HFFc6 (cell line): ENCODE measurements at places on chromosomes 16 and 17.

DNA sequence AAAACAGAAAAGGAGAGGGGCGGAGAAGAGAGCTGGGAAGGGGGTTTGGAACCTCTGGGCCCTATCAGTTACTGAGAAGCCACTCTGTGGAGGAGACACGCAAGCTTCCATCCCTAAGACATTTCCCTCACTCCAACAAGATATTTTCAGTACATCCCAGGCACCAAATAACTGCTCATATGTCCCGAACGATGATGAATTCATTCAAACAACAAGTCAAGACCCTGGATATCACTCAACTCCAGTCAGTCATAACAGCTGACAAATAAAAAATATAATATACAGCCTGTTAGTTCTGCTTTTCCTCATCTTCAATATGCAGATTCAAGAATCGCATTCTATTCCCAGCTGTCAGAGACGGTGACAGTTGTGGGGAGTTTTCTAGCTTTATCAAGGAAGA, 104.0 kb upstream of the ZFHX3 start:
- H3K27ac ChIP-seq, result no peak overlapping the region
- DNase-seq, result no peak
- H3K4me3 ChIP-seq, result no peak overlapping the region
- no peaks in the 10 kb centered on the region for H3K36me3 ChIP-seq

DNA sequence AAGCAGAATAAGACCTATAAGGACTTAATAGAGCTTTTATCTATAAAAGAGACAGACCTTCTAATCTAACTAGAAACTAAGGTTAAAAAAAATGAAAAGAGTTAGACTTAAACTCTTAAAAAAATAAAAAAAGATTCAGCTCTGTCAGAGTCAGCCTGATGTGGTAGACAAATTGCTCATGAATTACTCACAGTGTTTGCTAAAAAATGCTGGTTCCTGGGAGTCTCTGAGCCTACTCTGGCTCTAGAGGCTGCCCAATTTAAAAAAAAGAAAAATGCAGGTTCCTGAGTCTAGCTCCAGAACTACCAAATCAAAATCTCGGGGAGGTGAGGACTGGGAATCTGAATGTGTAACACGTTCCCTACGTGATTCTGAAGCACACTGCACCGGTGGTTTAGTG, 18.1 kb downstream of the SOST start:
- H3K4me3 ChIP-seq, result no peak overlapping the region
- peaks cover 41% of the 10 kb centered on the region for H3K4me1 ChIP-seq
- peaks cover 7% of the 10 kb centered on the region for H3K27me3 ChIP-seq
- H3K36me3 ChIP-seq, result no peaks in the 10 kb centered on the region
- no peak overlapping the region for H3K27ac ChIP-seq
- peak; percentile 39 for DNase-seq

GRCh38 chr16:27642756-27643155, 92.8 kb downstream of the KATNIP start:
- peak; percentile 3 for DNase-seq
- H3K4me3 ChIP-seq, result no peak overlapping the region
- H3K27ac ChIP-seq, result no peak overlapping the region
- H3K36me3 ChIP-seq, result no peaks in the 10 kb centered on the region
- peaks cover 4% of the 10 kb centered on the region; the same call in 1 of the 2 replicates for H3K27me3 ChIP-seq

- H3K4me3 ChIP-seq, result no peak overlapping the region
- no peak overlapping the region for H3K27ac ChIP-seq
- H3K27me3 ChIP-seq, result peaks cover 9% of the 10 kb centered on the region
- no peaks in the 10 kb centered on the region for H3K36me3 ChIP-seq
- no peak for DNase-seq
Observed at GRCh38 chr16:47984669-47985068, 171.1 kb downstream of the ABCC12 start.

GRCh38 chr16:1162701-1163566, 10.0 kb downstream of the CACNA1H start:
- H3K27ac ChIP-seq, result no peak overlapping the region
- no peaks in the 10 kb centered on the region for H3K4me1 ChIP-seq
- H3K27me3 ChIP-seq, result peaks cover 11% of the 10 kb centered on the region; the same call in 1 of the 2 replicates
- no peak overlapping the region for H3K4me3 ChIP-seq
- no peak for DNase-seq

- H3K27ac ChIP-seq, result no peak overlapping the region
- H3K4me3 ChIP-seq, result no peak overlapping the region
- H3K27me3 ChIP-seq, result peaks cover 3% of the 10 kb centered on the region
- no peaks in the 10 kb centered on the region for H3K4me1 ChIP-seq
- DNase-seq, result no peak
Observed at GRCh38 chr17:71914042-71914441, 206.8 kb upstream of the SOX9 start.

GRCh38 chr17:10136258-10136981, 62.0 kb downstream of the GAS7 start:
- no peaks in the 10 kb centered on the region for H3K27me3 ChIP-seq
- no peak for DNase-seq
- peaks cover 58% of the 10 kb centered on the region for H3K4me1 ChIP-seq
- H3K4me3 ChIP-seq, result peak overlapping the region; percentile 78

DNA sequence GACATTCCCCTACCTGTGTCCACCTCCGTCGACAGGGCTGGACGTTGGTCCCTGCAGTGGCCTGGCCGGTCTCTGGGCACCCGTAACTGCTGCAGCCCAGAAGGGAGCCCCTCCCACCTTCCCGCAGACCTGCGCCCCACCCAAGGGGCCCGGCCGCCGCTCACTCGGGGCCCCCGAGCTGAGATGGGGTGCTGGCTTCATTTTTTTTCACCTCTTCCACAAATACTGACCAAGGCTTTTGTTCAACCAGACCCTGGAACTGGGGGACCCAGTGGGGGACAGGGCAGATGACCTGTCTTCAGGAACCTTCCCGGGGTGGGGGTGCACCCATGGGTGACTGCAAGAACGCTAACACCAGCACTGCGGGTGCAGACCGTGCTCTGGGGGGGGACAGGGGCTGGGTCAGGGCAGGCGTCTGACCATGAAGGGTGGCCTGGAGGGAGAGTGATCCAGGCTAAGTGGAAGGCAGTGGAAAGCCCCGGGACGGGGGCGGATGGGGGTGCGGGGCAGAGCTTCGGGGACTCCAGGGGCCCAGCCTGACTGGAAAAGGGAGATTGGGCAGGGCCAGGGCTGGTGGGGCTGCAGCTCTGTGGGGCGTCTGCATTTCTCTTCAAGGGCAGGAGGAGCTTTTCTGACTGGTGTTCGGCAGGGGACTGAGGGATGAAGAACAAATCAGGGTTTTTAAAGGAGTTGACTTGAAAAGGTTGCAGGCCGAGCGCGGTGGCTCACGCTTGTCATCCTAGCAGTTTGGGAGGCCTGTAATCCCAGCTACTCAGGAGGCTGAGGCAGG, 42.3 kb downstream of the SLC7A5 start:
- H3K27me3 ChIP-seq, result peaks cover 31% of the 10 kb centered on the region
- no peak for DNase-seq
- H3K36me3 ChIP-seq, result no peaks in the 10 kb centered on the region

DNA sequence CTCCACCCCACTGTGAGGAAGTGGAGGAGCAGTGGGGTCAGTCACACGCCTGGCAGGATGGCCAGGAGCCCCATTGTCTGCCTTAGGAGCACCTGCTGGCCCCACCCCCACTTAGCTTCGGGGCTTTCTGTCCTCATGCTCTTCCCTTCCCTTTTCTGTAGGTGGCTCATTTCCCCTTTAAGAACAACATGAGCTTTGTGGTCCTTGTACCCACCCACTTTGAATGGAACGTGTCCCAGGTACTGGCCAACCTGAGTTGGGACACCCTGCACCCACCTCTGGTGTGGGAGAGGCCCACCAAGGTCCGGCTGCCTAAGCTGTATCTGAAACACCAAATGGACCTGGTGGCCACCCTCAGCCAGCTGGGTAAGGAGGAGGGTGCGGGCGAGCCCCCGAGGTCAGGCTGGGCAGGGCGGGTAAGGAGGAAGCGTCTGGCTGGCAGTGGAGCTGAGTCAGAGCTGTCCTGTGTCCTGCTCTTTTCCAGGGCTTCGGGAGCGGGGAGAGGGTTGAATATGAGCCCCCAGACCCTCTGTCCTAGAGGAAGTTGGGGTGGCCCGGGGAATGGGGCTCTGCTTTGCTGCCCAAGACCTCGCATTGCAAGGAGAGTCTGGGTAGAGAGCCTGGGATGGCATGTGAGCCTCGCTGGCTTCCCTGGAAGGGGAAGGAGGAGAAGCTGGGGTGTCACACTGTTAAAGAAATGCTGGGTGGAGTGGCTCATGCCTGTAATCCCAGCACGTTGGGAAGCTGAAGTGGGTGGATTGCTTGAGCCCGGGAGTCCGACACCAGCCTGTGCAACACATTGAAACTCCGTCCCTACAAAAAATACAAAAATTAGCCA, 9.2 kb upstream of the SERPINF1 start:
- H3K27ac ChIP-seq, result no peak overlapping the region
- no peak for DNase-seq
- no peak overlapping the region for H3K4me3 ChIP-seq
- H3K4me1 ChIP-seq, result no peaks in the 10 kb centered on the region
- H3K36me3 ChIP-seq, result no peaks in the 10 kb centered on the region

DNA sequence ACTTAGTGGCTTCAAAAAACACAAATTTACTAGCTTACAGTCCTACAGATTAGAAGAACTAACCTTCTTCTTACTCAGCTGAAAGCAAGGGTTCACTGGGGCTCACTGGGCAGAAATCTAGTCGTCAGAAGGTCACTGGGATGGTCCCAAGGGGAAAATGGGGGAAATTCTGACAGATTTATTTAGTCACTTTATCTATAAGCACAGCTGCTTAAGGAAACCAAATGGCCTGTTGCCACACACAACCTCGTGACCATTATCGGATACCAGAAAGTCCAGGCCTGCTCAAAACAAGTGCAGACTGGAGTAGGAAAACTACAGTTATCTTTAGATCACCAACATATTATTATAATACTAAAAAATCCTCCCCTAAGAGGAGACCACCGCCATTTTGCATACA, 374.6 kb upstream of the ASIC2 start:
- no peaks in the 10 kb centered on the region; the same call in 1 of the 2 replicates for H3K36me3 ChIP-seq
- no peak overlapping the region for H3K27ac ChIP-seq
- no peak for DNase-seq
- H3K4me1 ChIP-seq, result no peaks in the 10 kb centered on the region
- no peaks in the 10 kb centered on the region for H3K27me3 ChIP-seq

GRCh38 chr16:61926766-61927165, 109.5 kb downstream of the CDH8 start:
- H3K27me3 ChIP-seq, result no peaks in the 10 kb centered on the region
- no peak overlapping the region for H3K4me3 ChIP-seq
- no peaks in the 10 kb centered on the region for H3K4me1 ChIP-seq
- no peak overlapping the region for H3K27ac ChIP-seq
- H3K36me3 ChIP-seq, result no peaks in the 10 kb centered on the region

GRCh38 chr16:10817963-10818941, at the start of gene TVP23A:
TVP23A (minus strand) TSS chr16:10818794; CDS start chr16:10818493, 301 bp downstream.
- no peaks in the 10 kb centered on the region for H3K36me3 ChIP-seq

DNA sequence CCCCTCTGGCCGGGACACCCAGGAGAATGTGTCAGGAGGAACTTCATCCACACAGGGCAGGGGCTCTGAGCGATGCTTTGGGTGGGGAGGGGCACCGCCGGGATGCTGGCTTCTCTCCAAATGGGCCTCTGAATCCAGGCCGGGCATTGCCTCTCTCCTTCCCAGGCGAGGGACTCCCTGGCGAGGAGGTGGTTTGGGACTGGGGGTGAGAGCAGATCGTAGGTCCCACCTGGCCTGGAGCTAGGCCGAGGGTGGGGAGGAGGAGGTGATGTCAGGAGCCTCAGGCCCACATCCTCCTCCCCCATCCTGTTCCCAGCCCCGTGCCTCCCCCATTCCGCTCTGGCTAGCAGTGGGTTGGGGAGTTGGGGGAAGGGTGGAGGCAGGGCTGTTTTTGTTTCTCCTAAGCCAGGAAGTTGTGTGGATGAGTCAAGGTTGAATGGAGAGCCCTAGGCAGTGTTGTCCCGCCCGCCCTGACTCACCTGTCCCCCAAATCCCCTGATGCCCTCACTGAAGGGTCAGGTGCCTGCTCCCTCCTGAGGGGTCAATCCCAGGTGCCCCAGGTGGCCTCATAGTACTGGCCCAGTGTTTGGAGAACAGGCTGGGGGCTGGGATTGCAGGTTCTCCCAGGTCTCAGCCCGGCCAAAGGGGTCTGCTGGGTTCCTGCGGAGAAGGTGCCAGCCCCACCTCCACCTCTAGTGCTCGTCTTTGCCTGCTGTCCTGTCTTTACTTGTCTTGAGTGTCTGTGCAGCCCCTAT, 2.8 kb downstream of the GRB7 start:
- H3K4me1 ChIP-seq, result peaks cover 37% of the 10 kb centered on the region
- peak overlapping the region; percentile 29 for H3K27ac ChIP-seq
- H3K36me3 ChIP-seq, result no peaks in the 10 kb centered on the region
- DNase-seq, result peak; percentile 35

DNA sequence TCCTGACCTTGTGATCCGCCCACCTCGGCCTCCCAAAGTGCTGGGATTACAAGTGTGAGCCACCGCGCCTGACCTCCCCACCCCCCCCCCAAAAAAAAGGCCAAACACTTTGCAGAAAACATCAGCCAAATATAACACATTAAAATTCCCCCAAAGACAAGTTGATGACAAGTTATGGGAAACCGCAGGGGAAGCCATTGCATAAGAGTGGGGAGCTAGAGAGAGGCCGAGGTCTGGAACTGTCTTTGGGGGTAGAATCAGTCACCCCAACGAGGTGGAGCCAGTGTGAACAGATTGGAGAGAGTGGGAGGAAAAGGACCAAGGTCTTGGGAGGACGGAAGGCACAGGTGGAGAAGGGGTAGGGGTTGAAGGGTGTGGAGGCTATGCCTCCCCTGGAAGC, 2.8 kb downstream of the DRC3 start:
- no peak overlapping the region for H3K27ac ChIP-seq
- DNase-seq, result no peak
- no peaks in the 10 kb centered on the region for H3K36me3 ChIP-seq
- H3K4me1 ChIP-seq, result peaks cover 20% of the 10 kb centered on the region
- no peaks in the 10 kb centered on the region; the same call in 1 of the 2 replicates for H3K27me3 ChIP-seq

GRCh38 chr17:45745601-45746494, 38.3 kb upstream of the CRHR1 start:
- H3K27ac ChIP-seq, result no peak overlapping the region
- DNase-seq, result no peak
- H3K27me3 ChIP-seq, result peaks cover 57% of the 10 kb centered on the region

DNA sequence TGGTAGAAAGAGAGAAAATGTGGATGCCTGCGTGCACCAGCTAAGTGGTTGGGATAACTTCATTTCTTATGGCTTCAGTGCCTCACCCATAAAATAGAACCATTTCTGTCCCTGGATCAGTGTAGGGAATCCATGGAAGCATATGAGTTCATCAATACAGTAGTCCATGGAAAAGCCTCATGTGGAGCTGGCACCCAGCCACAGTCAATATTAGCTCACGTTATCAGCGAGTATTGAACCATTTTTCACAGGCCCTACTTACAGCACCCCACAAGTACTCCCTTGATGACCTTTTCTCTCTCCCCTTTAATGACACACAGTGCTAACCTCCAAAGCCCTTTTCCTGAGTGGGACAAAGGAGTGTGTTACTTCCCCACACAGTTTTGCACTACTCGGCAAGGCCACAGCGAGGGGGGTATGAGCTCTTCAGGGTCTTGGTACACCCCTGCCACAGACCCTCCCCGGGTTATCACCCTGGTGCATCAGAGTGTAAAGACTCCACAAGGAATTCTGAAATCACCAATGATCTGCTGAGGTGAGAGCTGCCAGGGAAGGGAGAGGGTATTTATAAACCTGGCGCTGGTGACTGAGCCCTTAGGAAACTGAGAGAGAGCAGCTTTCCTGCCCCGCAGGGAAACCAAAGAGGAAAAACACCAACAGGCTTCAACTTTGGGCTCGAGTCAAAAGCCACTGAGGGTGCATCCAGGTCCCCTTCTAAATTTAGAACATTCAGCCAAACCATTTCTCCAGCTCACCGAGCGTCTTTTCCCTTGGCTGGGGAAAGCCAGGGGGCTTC, 36.9 kb downstream of the DYNLRB2 start:
- H3K36me3 ChIP-seq, result no peaks in the 10 kb centered on the region
- no peak for DNase-seq
- no peak overlapping the region for H3K4me3 ChIP-seq
- H3K27me3 ChIP-seq, result peaks cover 9% of the 10 kb centered on the region; the same call in 1 of the 2 replicates
- peaks cover 16% of the 10 kb centered on the region for H3K4me1 ChIP-seq
- no peak overlapping the region for H3K27ac ChIP-seq
